ENCODE measurements at places on chromosomes 1 and 21. TPM values are rescaled to one million over a fixed set of nuclear protein-coding genes. Genes with fewer than 3 reads are reported as not detected.
A peak's percentile ranks its signal among the peaks of the same experiment; 100 is the strongest.

- peak; percentile 86 for DNase-seq
These were observed 101.3 kb downstream of the IER5 start for GRCh38 chr1:181189691-181190363.

DNA sequence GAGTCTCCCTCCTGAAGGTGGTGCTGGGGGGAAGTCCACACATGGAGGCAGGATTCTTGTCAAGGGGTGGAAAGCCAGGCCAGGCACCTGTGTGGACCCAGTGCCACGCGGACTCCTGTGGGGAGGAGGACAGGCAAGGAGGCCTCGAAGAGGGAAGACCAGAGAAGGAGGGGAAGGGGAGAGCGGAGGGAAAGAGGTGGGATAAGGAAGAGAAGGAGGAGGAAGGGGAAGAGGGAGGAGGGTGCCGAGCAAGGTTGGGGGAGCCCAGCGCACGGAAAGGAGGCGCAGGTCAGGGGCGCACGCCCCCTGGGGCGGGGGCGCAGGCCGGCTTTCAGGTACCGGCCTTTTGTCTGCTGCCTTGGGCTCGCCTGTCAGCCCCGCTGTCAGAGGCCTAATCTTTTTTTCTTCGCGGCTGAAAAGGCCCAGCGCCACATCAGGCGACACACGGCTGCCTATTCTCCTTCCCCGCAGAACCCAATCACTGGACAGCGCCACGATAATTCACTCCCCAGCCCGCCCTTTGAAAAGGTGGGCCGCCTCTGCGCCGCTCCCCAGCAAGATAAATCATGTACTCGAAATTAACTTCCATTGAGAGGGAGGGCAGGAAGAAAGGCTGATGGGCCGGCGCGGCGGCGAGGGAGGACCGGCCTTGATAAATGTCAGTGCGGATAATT lies 42.5 kb downstream of the PRDM16 start:
- no peak for DNase-seq

DNA sequence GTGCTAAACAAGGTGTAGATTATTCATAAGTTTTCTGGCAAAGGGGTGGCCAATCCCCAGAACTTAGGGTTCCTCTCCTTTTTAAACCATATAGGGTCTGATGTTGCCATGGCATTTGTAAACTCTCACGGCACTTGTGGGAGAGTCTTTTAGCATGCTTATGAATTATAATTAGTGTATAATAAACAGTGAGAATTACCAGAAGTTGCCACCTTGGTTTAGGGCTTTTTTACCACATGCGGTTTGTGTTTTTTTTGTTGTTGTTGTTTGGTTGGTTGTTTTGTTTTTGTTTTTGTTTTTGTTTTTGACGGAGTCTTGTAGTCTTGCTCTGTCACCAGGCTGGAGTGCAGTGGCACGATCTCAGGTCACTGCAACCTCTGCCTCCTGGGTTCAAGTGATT lies 8.9 kb upstream of the LAX1 start:
- DNase-seq: no peak

ADCY10 gene
- not detected for total RNA-seq

Data from Right ventricle myocardium inferior (tissue), 1 donor.